Tibial artery (tissue), 4 donors: ENCODE measurements at places on chromosomes 13 and 19.

GRCh38 chr19:52542984-52543664 is 15.7 kb downstream of the ZNF808 start:
- DNase-seq = no peak

DNA sequence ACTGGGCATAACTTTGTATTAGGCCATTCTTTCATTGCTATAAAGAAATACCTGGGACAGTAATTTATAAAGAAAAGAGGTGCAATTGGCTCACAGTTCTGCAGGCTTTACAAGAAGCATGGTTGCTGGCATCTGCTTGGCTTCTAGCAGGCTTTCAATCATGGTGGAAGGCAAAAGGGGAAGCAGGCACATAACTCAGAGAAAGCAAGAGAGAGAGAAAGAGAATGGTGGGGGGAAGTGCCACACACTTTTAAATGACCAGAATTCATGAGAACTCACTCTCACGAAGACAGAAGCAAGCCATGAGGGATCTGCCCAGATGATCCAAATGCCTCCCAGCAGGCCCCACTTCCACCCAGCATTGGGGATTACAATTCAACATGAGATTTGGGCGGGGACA is 179.7 kb downstream of the SPRY2 start:
- no peak for DNase-seq

DNA sequence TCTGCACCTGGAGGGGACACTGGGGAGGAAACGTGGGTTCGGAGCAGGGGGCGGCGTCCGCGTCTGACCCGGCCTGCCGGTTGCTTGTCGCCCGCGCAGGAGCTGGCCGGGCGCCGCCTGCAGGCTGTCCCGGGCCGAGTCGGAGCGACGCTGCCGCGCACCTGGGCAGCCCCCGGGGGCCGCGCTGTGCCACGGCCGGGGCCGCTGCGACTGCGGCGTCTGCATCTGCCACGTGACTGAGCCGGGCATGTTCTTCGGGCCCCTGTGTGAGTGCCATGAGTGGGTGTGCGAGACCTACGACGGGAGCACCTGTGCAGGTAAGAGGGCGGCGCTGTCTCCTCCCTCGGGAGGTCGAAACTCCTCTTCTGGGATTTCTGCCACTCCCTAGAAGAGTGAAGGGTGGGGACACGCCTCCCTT is 1.3 kb downstream of the ITGBL1 start:
- no peak for DNase-seq

- peak; percentile 49 for DNase-seq
These were observed 1.2 kb downstream of the DAZAP1 start for GRCh38 chr19:1408300-1409203.

DNA sequence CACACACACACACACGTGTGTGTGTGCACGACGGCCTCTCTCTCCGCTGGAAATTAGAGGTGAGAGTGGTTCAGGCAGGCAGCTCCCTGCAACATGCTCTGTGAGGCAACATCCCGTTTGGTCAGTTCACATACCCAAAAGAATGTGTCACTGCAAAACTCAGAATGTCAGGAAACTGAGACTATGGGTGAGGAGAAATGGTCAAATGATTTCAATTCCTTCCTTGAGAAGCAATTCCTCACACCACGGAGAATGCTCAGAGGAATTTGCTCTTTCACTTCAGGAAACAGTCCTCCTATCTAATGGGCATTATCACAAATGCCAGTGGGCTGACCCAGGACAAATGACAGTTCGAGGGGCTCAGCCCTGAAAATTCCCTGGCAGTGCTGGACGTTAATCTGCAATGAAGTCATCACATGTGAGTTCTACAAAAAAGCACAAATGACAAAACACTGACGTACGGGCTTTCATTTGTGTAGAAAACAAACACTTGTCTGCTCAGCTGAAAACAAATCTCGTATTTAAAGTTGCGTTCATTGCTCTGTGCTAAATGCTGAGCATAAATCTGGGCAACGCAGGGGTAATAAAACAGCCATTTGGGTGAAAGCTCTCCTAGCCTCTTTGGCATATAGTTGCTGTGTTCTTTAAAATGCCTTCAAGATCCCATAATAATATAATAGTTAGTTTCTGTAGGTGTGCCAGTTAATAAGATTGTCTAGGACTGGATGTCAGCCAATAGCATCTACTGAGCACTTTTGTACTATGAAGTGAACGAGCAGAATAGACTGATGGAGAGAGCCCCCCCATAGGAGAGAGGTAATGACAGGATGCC is 18.6 kb upstream of the LATS2 start:
- DNase-seq = peak; percentile 75

DNA sequence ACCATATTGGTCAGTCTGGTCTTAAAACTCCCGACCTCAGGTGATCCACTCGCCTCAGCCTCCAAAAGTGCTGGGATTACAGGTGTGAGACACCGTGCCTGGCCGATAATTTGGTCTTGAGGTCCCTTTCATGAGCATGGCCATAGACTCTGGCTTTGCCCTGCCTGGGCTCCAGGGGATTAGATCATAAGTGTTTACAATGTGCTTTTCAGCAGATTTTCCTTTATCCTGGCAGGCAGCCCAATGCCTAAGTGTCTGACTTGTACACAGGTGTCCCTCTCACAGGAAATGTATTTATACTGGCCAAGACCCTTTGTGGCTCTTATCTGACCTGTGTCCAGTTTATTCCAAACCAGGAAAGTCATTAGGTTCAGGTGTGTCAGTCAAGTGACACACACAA is 15.9 kb downstream of the BCAM start:
- DNase-seq = no peak

DNA sequence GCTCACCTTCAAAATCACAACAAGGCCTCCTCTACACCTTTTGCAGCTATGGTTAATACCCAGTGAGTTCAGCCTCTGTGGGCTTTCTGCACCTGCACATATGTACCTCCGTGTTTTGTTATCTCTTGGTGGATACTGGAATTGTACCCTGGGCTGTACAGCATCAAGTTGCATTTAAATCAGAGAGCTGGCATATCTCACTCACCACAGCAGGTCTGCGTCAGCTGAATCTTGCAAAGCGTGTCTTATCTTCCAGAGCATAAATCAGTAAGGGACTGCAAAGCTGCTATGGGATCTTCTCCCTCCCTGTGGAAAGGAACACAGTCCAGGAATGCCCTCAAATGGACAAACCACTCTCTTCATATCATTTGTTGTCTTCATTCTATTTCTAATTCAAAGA is 1048.7 kb downstream of the UQCRFS1 start:
- DNase-seq = no peak

- DNase-seq = no peak
These were observed 1417.1 kb upstream of the ATXN8OS start for GRCh38 chr13:68690567-68690966.

- no peak for DNase-seq
These were observed 7.1 kb upstream of the ZNF536 start for GRCh38 chr19:30364866-30365800.

DNA sequence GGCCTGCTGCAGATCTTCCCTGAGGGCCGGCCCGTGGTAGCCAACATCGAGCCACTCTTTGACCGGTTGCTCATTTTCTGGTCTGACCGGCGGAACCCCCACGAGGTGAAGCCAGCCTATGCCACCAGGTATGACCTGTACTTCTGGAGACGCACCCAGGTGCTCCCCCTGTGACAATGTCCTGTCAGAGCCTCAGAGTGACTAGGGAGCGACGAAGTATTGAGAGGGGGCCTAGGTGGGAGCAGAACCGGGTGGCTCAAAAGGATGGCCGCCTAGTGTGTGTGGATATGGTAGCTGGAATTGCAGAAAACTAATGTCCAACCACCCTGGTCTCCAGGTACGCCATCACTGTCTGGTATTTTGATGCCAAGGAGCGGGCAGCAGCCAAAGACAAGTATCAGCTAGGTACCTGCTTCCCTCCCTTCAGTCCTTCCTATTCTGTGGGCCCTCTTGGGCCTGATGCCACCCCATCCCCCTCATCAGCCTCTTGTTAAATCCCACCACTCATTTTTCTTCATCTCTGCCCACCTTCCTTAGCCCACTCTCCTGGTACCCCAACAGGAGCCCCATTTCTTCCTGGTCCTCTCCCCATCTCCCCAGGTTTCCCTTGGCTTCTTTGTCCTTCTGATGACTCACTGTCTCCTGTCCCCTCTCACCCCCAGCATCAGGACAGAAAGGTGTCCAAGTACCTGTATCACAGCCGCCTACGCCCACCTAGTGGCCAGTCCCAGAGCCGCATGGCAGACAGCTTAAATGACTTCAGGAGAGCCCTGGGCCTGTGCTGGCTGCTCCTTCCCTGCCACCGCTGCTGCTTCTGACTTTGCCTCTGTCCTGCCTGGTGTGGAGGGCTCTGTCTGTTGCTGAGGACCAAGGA is 8.4 kb downstream of the EGLN2 start:
- DNase-seq = no peak

DNA sequence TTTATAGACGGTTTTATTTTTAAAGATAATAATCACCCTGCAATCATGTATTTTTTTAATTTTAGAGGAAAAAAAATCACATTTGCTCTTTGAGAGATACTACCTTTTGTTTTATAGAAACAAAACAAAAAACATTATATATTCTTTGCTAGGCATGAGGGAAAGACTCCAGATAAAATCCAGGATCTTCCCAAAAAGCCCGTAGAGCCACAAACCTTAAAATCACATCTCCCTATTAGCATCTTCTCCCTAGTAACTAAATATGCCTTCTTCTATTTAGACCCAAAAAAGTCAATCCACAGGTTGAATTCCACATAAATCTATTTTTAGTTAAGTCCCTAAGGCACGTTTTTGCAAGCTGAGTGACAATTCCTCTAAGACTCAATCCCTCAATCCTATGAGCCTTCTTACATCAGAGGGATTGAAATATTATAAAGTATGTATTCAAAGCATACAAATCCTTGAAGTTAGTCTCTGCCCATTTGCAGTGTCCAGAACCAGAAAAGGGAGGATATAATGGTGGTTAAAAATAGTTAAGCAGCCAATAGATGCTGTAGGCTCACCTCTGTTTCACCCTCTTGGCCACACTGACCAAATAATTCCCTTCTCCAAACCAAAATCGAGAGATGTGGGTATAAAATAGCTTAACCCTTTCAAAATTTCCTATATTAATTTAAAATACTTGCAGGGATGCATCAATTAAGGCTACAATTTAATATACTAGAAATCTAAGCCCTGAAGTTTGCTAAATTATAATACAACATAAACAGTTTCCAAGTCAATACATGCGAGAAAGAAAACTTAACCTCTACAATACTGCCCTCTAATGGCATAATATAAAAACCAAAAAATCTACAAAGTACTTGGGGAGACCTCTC is 64.0 kb downstream of the SERP2 start:
- no peak for DNase-seq

DNA sequence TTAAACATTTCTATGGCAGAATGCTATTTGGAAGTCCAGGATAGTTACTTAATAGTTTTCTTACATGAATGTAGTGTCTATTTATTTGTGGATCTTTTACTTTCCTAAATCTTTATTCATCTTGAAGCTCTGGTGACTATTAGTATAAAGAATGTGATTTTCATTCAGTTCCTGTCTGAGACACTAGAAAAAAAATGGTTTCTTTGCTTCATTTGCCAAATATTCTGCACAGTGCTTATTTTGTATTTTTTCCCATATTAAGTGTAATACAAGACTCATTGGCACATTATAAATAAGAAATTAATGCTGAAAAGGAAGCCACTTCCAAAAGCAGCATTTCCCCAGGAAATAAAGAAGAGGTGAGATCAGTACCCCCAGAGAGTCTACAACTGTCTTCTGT is 109.8 kb downstream of the POSTN start:
- DNase-seq = no peak

DNA sequence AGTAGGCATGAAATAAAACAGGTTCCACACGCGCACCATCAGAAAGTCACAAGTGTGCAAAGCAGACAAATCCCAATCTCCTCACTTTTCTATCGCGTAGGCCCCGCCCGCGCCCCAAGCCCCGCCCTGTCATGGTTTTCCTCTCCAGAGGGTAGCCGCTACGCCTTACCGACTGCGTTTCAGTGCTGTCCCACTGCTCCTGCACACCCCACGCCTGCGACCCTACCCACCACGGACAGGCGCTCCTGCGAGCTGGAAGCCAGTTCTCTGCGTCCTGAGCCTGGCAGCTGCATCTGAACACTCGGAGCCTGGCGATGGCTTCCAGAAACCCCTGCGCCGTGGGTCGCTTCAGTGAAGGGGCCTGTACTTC is 379 bp upstream of the ZNF470 start:
- peak; percentile 32 for DNase-seq

GRCh38 chr13:25466880-25467279 is 95.1 kb downstream of the ATP8A2 start:
- no peak for DNase-seq

- DNase-seq = no peak
These were observed 18.0 kb upstream of the RBM26 start for GRCh38 chr13:79423801-79424642.

DNA sequence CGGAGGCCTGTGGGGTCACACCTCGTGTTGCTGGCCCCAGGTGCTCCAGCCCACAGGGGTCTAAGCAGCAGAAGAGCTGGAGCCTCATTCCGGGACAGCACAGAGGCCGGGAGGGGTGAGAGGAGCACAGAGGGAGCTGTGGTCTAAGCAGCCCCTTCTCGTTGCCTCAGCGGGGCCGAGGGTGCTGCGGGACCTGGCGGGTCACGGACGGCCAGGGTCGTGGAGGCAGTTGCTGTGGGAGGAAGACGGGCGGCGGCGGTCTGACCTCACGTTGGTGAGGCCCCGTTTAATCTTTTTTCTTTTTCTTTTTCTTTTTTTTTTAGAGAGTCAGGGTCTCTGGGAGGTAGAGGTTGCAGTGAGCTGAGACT is 21.7 kb downstream of the PIAS4 start:
- no peak for DNase-seq

DNA sequence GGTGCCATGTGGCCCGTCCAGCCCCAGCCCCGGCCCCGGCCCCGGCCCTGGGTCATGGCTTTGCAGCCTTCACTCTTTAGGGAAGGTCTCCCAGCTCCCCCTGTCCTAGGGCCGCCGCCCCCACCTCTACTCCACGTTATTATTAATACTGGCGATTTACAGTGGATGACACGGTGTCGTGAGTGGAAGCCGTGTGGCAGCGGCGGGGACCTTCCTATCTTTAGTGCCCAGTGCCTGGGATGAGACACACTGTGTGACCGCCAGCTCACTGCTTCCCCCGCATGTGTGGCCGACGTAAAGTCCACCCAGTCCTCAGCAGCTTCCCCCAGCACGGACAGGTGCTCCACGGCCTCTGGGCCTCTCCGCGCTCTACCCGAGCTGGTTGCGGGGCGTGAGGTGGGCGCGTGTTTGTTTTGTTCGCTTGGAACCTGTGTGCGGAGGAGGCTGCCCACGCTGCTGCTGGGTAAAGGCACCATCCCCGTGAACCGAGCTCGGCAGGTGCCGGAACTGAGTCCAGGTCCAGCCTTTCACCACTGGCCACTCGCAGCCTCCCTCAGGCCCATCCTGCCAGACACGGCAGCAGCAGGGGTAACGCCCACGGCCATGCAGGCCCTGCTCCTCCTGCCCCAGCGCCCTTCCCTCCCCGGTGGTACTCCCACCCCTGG is 70.9 kb upstream of the MCF2L start:
- DNase-seq = no peak

DNA sequence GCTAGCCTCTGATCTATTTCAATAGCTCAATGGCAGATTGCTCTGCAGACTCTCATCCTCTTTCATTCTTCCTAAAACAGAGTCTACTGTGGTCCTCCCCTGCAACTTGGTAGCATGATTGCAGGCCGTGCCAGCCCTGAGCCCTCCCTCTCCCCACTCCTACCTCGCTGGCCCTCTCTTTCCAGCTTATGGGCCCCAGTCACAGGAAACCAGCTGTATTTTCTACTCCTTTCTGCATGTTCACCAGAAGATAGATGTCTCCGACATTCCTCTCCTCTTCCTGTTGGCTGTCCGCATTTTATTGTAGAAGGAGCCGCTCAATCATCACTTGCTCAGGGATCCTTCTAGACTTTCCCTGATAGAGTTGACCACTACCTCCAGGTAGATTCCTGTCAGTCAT is 50.2 kb downstream of the SERP2 start:
- no peak for DNase-seq
